Brain pericyte (primary cell): ENCODE measurements at places on chromosomes 5 and 9.

- DNase-seq: no peak
Observed at GRCh38 chr5:142717582-142718215, 31.8 kb upstream of the FGF1 start.

GRCh38 chr9:37555786-37556185 lies 20.4 kb downstream of the FBXO10 start:
- no peak for DNase-seq

- no peak for DNase-seq
Observed at GRCh38 chr5:30380228-30380627, 813.3 kb upstream of the CDH6 start.

- DNase-seq: no peak
Observed at GRCh38 chr5:142017832-142018427, 5.1 kb upstream of the GNPDA1 start.

- no peak for DNase-seq
Observed at GRCh38 chr5:131463656-131464055, 171.4 kb downstream of the RAPGEF6 start.

DNA sequence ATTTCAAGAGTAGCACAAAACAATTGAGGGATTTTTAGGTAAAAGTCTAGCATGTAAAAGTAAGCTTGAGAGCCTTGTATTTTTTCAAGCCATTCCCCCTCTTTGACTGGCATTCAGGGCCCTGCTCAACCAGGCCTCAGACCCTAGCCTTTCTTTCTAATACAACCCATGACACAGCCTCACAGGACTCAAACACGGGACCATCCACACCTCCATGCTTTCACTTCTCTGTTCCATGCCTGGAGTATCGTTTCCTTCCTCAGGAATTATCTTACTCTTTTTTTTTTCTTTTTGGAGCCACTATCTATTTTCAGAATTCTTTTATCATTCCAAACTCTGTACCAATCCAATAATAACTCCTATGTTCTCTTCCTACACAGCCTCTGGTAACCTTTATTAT lies 560.2 kb upstream of the CLINT1 start:
- DNase-seq: no peak

- no peak for DNase-seq
Observed at GRCh38 chr5:16929831-16930230, 6.3 kb downstream of the MYO10 start.

- DNase-seq: no peak
Observed at GRCh38 chr5:97544678-97545077, 361.6 kb upstream of the RIOK2 start.

GRCh38 chr5:39226100-39226451 lies 6.7 kb upstream of the FYB1 start:
- no peak for DNase-seq

- no peak for DNase-seq
Observed at GRCh38 chr5:10685115-10685521, 75.9 kb downstream of the DAP start.

DNA sequence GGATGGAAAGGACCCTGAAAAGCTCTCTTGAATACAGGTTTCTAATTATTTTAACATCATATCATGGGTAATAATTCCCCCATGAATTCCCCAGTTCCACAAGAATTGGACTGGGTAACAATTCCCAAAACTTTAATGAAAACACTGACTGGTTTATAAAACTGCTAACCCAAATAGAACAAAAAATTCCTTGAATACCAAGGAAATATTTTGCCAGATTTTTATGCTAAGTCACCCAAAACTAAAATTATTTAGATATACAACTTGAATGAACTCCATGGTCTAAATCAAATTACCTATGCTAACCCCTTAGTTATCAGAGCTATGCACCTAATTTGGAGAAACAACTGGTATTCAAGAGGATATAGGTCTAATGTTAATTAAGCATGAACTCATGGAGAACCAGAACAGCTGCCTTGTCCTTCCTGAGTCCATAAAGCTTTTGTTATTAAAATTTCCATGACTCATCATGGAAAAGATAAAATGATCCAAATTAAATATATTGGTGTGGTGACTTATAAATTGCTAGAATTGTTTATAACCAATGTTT lies 164.9 kb upstream of the TUT7 start:
- no peak for DNase-seq

DNA sequence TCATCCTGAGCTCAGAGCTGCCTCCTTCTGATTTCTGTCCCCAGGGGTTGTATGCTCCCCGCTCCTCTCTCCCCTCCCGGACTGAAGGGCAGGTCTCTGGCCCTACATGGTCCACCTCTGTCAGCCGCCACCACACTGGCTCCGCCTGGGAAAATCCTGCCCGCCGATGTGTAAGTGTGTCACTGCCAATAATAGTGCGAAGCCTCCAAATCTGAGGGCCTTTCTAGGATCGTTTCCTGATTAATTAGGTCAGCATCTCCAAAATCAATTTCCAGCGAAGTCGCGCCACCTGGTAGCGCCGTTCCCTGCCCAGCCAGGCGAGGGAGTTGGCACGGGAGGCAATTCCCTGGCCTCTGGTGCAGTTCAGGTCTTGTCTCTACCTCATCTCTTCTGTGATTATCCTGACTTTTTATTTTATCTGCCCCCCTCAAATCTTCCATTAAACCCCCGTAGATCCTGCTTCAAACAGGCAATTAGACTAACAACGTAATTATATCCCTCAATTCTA lies 73.5 kb downstream of the ZNF618 start:
- no peak for DNase-seq

GRCh38 chr5:109529520-109529919 lies 119.7 kb upstream of the PJA2 start:
- DNase-seq: no peak

DNA sequence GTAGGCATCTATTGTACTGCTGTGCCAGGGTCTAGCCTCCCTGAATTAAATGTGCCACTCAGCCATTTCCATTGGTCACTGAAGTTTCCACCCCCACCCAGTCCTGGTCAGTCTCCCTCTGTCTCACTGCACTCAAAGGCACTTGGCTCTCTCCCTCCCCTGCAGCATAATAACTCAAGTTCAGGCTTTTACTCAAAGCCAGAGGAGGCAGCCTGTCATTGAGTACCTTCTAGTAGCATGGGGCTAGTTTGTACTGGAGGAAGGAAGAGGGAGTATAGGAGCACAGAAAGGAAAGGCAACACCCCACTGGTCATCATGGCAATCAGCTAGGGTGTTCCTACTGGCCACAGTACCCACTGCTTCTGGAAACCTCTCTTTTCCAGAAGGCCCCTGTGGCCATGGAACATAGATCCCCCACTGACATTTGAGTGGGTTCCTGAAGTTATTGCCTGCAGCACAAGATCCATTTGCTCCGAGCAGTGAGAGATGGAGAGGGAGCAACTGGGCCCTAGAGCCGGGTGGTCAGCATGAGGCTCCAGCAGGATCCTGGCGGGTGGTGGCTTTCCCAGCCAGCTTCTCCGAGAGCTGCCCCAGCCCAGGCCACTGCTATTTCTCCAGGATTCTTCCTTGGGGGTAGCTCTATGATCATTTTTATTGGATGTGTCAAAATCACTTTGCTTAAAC lies 89.9 kb upstream of the CPEB4 start:
- DNase-seq: no peak

- no peak for DNase-seq
Observed at GRCh38 chr9:89591274-89592212, 13.3 kb upstream of the GADD45G start.

DNA sequence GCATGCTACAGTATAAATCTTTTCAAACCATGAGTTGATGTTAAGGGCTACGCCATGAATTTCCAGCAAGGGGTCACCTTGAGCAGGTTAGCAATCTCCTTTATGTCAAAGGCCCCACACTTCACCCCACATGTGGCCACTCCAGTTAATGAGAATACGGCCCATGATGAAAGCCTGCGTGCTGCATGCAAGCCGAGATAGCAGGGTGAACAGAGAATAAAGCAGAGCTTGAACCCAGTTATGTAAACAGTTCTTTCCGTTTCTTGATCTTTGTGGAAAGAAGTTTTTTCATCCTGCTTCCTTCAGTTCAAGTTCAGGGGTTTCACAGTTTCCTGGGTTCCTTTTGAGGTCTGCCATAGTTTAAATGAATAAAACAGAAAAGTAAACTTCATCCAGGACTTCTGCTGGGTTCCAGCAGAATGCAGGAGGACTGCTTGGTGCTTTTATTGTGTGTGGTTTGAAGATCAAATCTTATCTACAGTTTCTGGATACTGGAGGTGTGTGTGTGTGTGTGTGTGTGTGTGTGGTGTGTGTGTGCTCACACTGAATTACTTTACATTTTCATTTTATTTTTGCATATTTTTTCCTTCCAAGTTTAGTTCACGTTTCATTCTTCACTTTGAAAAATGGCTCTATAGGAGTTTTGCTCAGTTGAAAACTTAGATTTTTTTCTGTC lies 87.1 kb downstream of the HMHB1 start:
- DNase-seq: no peak

DNA sequence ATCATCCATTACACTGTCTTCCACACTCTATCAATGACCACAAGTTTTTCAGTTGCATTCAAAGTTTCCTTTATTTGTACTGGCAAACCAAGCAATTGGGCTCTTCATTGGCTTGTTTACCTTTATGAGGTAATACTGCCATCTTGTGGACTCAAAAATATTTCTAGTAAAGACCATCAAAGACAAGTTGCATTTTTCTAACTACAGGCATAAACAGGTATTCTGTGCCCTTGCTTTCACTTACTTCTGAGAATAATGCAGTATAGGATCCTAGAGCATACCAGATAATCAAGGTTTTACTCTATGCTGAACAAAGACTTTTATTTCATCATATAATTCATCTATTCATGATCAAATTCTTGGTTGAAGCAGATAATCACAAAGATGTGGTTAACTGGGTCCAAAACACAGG lies 173.7 kb upstream of the POU5F2 start:
- no peak for DNase-seq

DNA sequence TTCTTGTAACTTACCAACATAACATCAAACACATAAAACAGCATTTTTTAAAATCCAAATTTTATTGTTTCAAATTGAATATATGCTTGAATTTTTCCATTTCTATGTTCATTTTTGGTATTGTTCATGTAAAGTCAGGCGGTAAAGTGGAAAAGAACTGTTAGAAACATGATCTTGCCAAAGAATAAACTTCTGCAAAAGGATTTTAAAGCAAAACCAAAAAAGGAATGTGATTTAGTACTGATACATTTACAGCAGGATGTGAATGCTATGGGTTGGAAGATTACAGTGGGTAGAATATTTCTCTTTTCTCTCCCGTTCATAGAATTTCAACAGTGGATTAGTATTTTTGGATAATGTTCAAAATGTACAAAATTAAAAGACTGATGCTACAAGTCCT lies 277.2 kb upstream of the MPDZ start:
- no peak for DNase-seq

DNA sequence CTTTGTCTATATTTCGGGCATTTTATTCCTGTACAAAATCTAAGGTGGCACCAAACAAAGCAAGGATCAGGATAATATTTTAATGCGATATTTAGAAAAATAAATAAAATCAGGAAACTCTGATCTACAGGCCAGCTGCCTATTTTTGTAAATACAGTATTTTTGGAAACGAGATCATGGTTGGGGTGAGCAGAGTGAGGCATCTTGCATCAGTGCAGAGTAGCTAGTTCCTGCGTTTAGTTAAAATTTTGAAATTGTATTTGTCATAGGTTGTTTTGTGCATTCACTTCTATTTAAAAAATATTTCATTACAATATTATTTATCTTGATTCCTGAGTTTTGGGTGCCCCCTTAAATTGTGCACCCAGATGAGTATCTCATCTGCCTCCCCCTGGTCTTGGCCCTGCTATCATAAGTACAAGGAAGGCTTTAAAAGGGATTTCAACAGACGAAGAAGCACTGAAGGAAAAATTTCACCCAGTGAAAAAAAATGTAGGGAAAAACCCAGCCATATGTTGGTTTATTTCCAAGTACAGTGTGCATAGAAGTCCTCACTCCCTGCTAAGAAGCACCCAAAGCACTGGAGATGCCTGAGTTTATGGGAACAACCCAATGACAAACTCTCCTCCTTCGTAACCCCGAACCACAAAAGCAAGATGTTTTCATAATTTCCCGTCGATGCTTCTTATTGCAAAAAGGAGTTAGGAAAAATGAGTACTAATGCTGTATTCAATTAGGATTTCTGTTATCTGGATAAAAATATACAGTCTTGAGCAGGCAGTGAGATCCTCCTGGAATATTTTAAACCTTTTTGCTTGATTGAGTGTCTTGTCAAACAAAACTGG lies 304.7 kb upstream of the CLINT1 start:
- DNase-seq: no peak

- no peak for DNase-seq
Observed at GRCh38 chr9:136943291-136944211, 987 bp downstream of the FBXW5 start.

DNA sequence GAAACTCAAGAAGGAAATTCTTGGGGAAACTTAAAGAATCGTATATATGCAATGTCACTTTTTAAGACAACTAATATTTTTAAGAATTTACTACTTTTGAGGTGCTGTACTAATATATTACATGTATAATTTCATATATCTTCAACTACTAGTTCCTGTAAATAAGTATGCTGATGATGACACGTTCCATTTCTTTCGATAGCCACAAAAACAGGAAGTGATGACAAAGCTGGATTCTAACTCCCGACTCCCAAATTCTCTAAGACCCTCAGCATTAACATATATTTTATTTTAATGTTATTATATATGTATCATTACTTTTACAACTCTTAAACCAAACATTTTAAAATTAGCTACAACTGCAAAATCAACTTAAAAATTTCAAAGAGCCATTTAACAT lies 74.8 kb downstream of the STK32A start:
- DNase-seq: no peak

GRCh38 chr5:54709096-54709495 lies 191.5 kb downstream of the SNX18 start:
- no peak for DNase-seq

- no peak for DNase-seq
Observed at GRCh38 chr9:37083654-37084053, 36.7 kb upstream of the ZCCHC7 start.

DNA sequence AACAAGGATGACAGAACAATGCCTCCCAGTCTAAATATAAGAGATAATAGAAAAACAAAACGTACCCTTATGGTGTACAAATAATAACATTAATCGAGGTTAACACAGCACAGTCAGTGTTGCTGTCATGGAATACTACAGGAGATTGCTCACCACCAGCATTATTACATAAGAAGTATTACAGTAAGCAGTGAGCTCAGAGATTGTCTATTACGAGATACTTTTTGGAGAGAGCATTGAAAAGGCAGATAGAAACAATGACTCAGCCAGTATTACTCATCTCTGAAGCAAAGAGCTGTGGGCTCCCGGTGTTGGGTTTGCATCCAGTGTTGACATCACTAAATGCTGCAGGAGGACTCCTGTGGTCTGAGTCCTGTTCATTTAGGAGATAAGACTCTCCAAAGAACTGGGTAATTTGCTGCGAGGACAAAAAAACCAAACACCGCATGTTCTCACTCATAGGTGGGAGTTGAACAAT lies 191.9 kb upstream of the SEMA6A start:
- DNase-seq: peak; percentile 84

- no peak for DNase-seq
Observed at GRCh38 chr5:168291342-168291963, at the start of gene WWC1. TSS of gene WWC1 (plus strand) at chr5:168291645. CDS start at chr5:168292153, 508 bp downstream.

GRCh38 chr9:121598167-121598964 lies 53.1 kb upstream of the DAB2IP start:
- DNase-seq: peak; percentile 17

GRCh38 chr5:77379558-77380061 lies 112.5 kb downstream of the WDR41 start:
- DNase-seq: no peak
